ENCODE measurements at places on chromosomes 1 and 21. TPM values are rescaled to one million over a fixed set of nuclear protein-coding genes. Genes with fewer than 3 reads are reported as not detected.

RUNX3 gene
- polyA plus RNA-seq: 2.0 TPM

AVPR1B gene
- polyA plus RNA-seq: not detected

FCRL5 gene
- polyA plus RNA-seq: 0.24 TPM

LYPD8 gene
- polyA plus RNA-seq: 0.22 TPM

LRRC53 gene
- polyA plus RNA-seq: not detected

PCAT6 gene
- polyA plus RNA-seq: 1.8 TPM

SLC25A34 gene
- 2.8 TPM for polyA plus RNA-seq

KRTAP13-2 gene
- polyA plus RNA-seq: not detected

FAM177B gene
- polyA plus RNA-seq: 0.10 TPM

TCHHL1 gene
- not detected for polyA plus RNA-seq

SIM2 gene
- polyA plus RNA-seq: 0.34 TPM

ADAM30 gene
- polyA plus RNA-seq: not detected

CTXND2 gene
- not detected for polyA plus RNA-seq

PRELP gene
- polyA plus RNA-seq: 69.6 TPM

PRRX1 gene
- polyA plus RNA-seq: 2.2 TPM

MTARC1 gene
- 325 TPM for polyA plus RNA-seq

BNIPL gene
- 0.16 TPM for polyA plus RNA-seq

CHIA gene
- polyA plus RNA-seq: 14.0 TPM

GGPS1 gene
- 14.4 TPM for polyA plus RNA-seq

CD5L gene
- polyA plus RNA-seq: 0.06 TPM

ASCL5 gene
- not detected for polyA plus RNA-seq

CNKSR1 gene
- 13.7 TPM for polyA plus RNA-seq

CD1D gene
- polyA plus RNA-seq: 2.6 TPM

PCSK9 gene
- polyA plus RNA-seq: 0.34 TPM

SLC30A2 gene
- 0.07 TPM for polyA plus RNA-seq

LCK gene
- 3.3 TPM for polyA plus RNA-seq

KLHDC7A gene
- 0.24 TPM for polyA plus RNA-seq

OR2T29 gene
- polyA plus RNA-seq: not detected

DCDC2B gene
- polyA plus RNA-seq: not detected

LCA5L gene
- 0.36 TPM for polyA plus RNA-seq

RAB42 gene
- polyA plus RNA-seq: 0.59 TPM

KPRP gene
- not detected for polyA plus RNA-seq

CASQ2 gene
- 3.4 TPM for polyA plus RNA-seq

SLC37A1 gene
- 3.7 TPM for polyA plus RNA-seq

CLCA1 gene
- not detected for polyA plus RNA-seq

SPRR2B gene
- not detected for polyA plus RNA-seq

CFAP126 gene
- polyA plus RNA-seq: 0.63 TPM

GSTM5 gene
- polyA plus RNA-seq: 62.9 TPM

RRP1 gene
- polyA plus RNA-seq: 19.1 TPM

PGD gene
- polyA plus RNA-seq: 54.1 TPM

SLAMF9 gene
- not detected for polyA plus RNA-seq

MYOM3 gene
- 0.34 TPM for polyA plus RNA-seq

ANP32E gene
- 33.2 TPM for polyA plus RNA-seq

CFAP107 gene
- polyA plus RNA-seq: 0.11 TPM

DDI2 gene
- polyA plus RNA-seq: 8.5 TPM

LRRC8B gene
- polyA plus RNA-seq: 8.0 TPM

NBPF14 gene
- 9.6 TPM for polyA plus RNA-seq

MCOLN3 gene
- polyA plus RNA-seq: 1.1 TPM

SPRR3 gene
- polyA plus RNA-seq: 1.2 TPM

TSPAN1 gene
- polyA plus RNA-seq: 7.0 TPM

OR6N1 gene
- polyA plus RNA-seq: not detected

MXRA8 gene
- 82.1 TPM for polyA plus RNA-seq

TBX19 gene
- 1.1 TPM for polyA plus RNA-seq

FAM167B gene
- 3.1 TPM for polyA plus RNA-seq

MMP23B gene
- 0.89 TPM for polyA plus RNA-seq

KDM1A gene
- polyA plus RNA-seq: 20.1 TPM

NPHS2 gene
- polyA plus RNA-seq: not detected

ODF2L gene
- polyA plus RNA-seq: 50.8 TPM

SPSB1 gene
- polyA plus RNA-seq: 39.6 TPM
